ENCODE measurements at places on chromosomes 16 and 17.

GRCh38 chr17:31511195-31511578, 119.7 kb downstream of the RAB11FIP4 start:
- no peak for DNase-seq

DNA sequence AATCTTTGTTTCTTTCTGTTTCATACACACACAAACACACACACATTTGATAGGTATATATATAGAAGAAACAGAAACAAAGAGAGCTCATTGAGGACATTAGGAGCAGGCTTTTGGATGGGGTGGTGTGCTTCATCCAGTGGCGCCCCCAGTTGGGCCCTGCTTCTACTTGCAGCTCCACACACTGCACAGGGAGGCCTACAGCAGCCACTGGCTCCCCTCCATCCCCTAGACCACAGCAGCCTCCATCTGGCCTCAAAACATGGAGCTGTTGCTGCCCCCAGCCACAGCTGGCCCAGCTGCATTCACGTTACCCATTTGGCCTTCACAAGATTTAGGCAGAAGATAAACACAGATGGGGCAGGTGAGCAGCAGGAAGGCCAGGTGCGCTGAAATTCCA, 33.1 kb upstream of the NF1 start:
- DNase-seq: no peak

GRCh38 chr17:73396431-73397277, 84.9 kb upstream of the CDC42EP4 start:
- no peak for DNase-seq

DNA sequence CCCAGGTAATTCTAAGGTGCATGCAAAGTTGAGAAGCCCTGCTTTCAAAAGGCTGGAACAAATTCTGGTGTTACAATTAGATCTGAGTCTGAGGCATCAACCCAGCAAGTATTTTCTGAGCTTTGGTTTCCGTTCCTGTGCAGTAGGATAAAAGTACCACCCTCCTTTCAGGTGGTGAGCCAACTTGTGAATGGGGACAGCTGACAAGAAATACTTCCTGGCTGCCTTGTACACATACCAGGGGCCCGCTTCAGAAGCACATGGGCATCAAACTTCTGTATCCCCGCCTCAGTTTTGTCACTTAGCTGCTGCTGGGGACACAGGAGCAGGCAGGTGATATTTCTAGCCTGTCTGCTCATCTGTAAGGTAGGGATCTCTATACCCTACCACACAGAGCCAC, 252.2 kb downstream of the CPPED1 start:
- no peak for DNase-seq

GRCh38 chr16:89201439-89202377, 1.4 kb upstream of the SLC22A31 start:
- no peak for DNase-seq

GRCh38 chr16:27270349-27270748, 1.8 kb upstream of the NSMCE1 start:
- DNase-seq: no peak

- DNase-seq: no peak
These were observed 19.9 kb upstream of the ZNF750 start for GRCh38 chr17:82859431-82860403.

DNA sequence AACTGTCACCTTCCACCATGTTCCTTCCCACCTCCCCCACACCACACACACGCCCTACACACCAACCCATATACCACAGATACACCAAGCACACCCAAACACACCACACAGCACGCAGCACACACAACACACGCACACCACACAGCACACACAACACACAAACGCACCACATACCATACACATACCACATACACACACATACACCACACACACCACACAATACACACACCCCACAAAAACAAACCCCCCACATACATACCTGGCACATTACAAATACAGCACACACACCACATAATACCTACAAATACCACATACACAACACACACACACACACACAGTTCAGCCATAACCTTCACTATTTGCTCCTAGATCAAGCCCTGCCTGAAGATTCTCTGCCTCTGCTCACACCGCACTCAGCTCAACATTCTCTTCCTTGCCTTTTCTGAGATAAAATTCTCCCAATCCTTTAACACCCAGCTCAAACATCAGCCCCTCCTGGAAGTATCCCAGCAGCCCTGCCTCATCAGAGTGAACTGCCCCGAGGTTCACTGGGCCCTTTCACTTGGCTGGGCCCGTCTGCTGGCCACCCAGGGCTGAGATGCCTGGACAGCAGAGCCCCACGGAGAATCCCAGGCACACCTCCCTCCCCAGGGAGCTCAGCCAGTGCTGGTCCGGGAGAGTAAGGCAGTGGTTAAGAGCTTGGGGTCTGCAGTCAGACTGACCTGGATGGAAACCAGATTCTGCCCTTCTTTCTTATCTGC, 31.9 kb upstream of the CPNE2 start:
- no peak for DNase-seq

- DNase-seq: no peak
These were observed 31.6 kb downstream of the ARHGAP17 start for GRCh38 chr16:24983561-24983960.

DNA sequence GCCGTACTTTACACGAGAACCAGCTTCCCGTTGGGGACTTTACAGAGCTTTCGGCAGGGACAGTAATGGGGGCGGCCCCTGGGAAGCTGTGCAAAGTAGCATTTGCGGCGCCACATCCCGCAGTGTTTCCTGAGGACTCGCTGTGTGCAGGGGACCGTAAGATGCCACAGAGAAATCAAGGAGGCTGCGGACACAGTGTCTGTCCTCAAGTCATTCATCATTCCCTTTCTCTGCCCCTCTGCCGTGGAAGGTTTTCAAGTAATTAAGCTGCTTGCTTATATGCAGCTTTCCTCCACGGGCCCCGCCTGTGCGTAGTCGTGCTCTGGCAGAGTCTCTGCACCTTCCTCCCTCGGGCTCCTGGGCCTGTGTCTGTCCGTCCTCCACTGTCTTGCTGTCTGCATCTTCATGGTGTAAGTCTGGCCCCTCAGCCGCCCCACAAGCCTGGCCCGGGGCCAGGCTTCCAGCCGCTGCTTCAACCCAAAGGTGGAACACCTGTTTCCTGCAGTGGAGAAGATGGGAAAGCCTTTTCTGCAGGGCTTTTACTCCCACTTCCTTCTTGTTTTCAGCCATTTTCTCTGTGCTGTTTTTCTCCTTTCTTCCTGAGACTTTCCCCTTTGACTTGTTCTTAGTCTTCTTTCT, 216.9 kb upstream of the CHMP6 start:
- no peak for DNase-seq

DNA sequence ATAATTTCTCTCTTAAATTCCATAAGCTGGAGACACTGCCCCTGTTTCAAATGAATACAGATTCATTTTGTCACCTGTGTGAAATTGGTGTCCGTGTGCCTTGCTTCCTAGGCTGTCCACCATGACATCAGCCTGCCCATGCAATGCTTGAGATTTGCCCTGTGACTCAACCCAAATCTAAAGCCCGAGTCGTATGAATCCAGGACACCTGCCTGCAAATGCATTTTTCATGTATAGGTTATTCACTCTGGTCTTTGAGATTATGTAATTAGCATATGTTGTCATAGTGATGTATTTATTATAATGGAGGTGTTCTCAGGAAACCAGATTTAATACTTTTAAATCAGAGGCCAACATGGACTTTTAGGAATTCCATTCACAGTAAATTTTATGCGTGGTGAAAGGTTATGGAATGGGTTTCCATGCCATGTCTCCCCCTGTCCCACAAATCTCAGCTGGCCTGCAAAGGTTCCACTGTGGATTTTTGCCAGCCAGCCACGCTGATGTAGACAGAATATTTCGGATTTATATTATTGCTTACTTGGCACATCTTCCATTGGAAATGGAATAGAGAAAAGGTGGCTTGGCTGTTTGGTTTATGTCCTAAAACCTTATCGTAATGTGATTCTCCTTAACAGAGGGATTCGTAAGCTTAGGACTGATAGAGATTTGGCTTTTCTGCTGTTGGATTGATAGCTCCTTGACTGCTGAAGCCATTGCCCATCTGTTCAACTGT, 551.1 kb downstream of the WWOX start:
- DNase-seq: no peak

GRCh38 chr16:48507391-48507790, 102.6 kb downstream of the N4BP1 start:
- DNase-seq: no peak

GRCh38 chr16:63789603-63790002, 1332.3 kb downstream of the CDH11 start:
- DNase-seq: no peak

- DNase-seq: no peak
These were observed 21.0 kb upstream of the ERN1 start for GRCh38 chr17:64151016-64151368.

DNA sequence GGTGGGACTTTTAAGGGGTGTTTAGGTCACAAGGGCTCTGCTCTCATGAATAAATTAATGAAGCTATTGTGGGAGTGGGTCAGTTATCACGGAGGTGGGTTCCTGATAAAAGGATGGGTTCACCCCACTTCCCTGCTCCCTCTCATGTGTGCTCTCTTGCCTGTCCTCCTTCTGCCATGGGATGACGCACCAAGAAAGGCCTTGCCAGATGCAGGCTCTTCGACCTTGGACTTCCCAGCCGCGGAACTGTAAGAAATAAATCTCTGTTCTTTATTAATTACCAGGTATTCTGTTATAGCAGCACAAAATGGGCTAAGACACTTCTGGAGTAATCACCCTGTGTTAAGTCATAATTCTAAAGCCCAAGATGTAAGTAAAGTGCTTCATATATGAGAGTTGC, 141.5 kb downstream of the ASIC2 start:
- no peak for DNase-seq

GRCh38 chr17:39949028-39949427, 13.8 kb upstream of the GSDMA start:
- no peak for DNase-seq

GRCh38 chr17:43914451-43914850, 7.1 kb upstream of the MPP2 start:
- DNase-seq: no peak

GRCh38 chr17:4948931-4949320, 596 bp upstream of the PFN1 start:
- DNase-seq: no peak

DNA sequence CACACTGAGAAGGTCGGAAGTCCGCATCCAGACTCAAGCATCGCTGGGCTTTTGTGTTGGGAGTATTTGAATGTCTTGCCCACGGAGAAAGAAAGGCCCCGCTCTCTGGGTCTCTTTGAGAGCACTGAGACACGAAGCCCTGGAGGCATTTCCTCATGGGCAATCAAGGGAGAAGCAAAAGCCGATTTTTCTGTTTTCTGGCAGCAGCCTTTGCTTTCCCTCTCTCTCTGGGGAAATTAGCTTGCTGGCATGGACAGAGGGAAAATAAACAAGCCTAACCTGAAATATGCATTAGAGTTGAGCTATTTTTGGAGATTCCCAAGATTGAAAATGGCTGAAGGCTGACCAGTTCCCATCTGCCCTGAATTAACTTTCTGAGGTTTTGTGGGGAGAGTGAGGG, 238.7 kb downstream of the HAPSTR1 start:
- DNase-seq: no peak

DNA sequence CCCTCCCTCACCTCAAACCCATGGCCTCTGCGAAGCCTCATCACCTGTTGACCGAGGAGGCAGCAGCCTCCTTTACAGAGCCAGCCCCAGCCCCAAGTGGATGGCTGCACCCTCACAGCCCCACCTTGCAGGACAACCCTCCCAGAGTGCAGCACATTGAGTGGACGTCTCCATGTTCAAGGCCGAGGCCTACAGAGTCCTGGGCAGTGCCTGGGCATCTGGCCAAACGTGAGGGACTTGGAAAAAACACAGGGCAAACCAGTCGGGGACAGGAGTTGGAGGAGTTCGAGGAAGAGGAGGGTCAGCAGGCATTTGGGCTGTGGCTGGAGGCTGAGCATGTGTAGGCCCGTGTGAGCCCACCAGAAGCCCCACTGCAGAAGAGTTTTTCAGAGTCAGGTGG, 39.6 kb downstream of the ACTG1 start:
- DNase-seq: no peak

GRCh38 chr16:4245077-4245791, 3.4 kb upstream of the SRL start:
- DNase-seq: no peak

- DNase-seq: no peak
These were observed 68.8 kb downstream of the CEP112 start for GRCh38 chr17:66123163-66123562.

- DNase-seq: no peak
These were observed 78.1 kb downstream of the LMF1 start for GRCh38 chr16:892536-893255.

- DNase-seq: no peak
These were observed 17.4 kb downstream of the CTCF start for GRCh38 chr16:67579686-67580085.

GRCh38 chr16:79069633-79070032, 530.9 kb downstream of the MAF start:
- DNase-seq: no peak

DNA sequence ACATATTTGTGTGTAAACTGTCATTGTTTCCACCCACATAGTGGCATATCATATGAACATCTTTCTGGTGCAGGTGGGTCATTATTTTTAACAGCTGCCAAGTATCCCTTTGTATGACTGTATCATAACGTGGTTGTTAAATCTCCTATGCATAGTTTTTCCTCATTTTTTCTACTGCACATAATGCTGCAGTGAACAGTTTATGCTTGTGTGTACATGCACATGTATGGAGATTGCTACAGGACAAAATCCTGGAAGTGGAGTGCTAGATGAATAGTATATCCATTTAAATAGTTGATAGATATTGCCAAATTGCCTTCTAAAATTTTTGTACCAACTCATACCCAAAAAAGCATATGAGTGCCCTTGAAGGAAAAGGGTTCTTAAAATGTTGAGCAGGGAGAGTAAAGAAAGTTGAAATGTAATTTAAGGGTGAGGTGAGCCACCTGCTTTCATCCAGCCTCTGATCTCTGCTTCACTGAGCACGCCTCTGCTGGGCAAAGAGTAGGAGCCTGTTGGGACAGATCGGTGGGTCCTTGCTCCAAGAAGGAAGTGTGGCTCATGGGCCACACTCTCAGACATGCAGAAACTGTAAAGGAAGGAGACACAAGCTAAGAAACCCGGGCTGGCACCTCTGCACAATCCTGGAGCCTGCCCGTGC, 55.3 kb downstream of the HLF start:
- no peak for DNase-seq

DNA sequence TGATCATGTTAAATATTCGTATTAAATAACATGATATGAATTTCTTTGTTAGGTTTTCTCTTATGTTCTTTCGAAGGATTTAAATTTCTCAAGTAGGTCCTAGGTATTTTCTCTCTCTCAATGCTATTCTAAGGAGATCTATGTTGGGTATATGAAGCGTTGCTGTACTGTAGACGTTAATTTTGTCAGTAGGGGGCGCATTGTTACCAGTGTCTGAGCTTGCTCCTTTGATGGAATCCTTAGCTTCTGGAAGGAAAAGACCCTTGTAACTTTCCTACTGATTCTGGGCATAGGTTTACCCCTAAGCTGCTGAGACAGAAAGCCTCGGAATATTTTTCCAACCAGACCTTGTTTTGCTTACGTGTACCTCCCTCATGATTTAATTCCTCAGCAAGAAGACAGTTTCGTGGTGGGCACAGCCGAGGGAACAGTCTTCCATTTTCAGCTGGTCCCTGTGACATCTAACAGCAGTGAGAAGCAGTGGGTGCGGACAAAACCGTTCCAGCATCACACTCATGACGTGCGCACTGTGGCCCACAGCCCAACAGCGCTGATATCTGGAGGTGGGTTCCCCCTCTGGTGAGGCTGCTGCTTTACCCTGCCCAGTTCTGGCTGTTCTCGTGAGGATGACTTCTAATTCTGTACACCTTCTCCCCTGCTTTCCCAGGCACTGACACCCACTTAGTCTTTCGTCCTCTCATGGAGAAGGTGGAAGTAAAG, 17.9 kb downstream of the UTP4 start:
- peak; percentile 65 for DNase-seq
